ENCODE measurements at places on chromosomes 12 and 14. TPM values are rescaled to one million over a fixed set of nuclear protein-coding genes. Genes with fewer than 3 reads are reported as not detected.
A peak's percentile ranks its signal among the peaks of the same experiment; 100 is the strongest.

DNA sequence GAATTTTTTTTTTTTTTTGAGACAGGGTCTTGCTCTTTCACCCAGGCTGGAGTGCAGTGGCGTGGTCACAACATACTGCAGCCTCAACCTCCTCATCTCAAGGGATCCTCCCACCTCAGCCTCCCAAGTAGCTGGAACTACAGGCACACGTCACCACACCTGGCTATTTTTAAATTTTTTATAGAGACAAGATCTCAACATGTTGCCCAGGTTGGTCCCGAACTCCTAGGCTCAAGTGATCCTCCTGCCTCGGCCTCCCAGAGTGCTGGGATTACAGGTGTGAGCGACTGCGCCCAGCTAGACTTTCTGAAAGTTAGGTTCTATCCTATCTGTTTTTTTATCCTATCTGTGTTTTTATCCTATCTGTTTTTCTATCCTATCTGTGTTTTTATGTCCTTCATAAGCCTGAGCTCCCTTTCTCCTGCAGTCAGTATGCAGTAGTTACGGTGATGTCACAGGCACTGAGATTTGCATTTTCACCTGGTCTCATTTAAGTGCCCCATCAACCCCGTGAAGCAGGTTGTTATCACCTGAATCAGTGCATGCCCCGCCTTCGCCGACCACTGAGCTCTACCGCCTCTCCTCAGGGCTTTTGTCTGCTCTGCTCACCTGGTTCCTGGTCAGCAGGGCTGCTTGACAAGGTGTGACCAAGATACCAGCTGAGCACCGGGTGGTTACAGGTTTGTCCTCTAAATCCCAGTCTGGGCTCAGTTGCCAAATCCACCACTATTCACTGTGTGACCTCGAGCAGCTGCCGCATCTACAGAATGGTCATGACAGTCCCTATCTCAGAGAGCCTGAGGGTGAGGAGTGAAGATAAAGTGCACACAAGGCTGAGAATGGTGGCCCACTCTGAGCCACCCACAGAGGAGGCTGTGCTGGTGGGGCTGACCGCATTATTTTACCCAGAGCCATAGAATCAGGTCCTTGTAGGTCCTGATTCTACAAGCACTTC lies 33.1 kb downstream of the SYNDIG1L start:
- H3K27ac ChIP-seq: no peak overlapping the region
- peaks cover 10% of the 10 kb centered on the region for H3K4me1 ChIP-seq
- no peaks in the 10 kb centered on the region for H3K36me3 ChIP-seq
- no peaks in the 10 kb centered on the region for H3K27me3 ChIP-seq

DNA sequence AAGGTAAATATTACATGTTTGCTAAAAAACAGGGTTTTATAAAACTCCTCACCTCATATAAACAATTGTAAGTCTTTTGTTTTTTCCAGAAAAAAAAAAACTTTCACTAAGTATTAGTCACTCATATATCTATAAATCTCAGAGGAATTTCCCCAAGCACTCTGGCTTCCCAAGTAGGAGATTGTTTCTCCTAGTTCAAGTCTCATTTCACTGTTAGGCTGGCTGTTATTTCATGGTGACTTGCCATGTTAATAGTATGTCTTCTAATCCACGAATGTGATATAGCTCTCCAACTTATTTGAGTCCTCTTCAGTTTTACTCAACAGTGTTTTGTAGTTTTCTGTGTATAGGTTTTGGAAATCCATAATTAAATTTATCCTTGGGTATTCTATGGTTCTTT lies 61.6 kb downstream of the CAPZA3 start:
- no peak overlapping the region for H3K27ac ChIP-seq
- no peaks in the 10 kb centered on the region for H3K4me1 ChIP-seq
- H3K36me3 ChIP-seq: no peaks in the 10 kb centered on the region

GRCh38 chr12:84464616-84465015 lies 448.0 kb downstream of the SLC6A15 start:
- no peaks in the 10 kb centered on the region for H3K27me3 ChIP-seq
- no peak for DNase-seq
- H3K27ac ChIP-seq: no peak overlapping the region
- H3K36me3 ChIP-seq: no peaks in the 10 kb centered on the region
- H3K4me1 ChIP-seq: no peaks in the 10 kb centered on the region

- no peaks in the 10 kb centered on the region for H3K27me3 ChIP-seq
- no peak overlapping the region for H3K27ac ChIP-seq
- no peak overlapping the region for H3K4me3 ChIP-seq
- no peak for DNase-seq
- H3K36me3 ChIP-seq: no peaks in the 10 kb centered on the region
Observed at GRCh38 chr14:42014301-42014700, 407.6 kb downstream of the LRFN5 start.

DNA sequence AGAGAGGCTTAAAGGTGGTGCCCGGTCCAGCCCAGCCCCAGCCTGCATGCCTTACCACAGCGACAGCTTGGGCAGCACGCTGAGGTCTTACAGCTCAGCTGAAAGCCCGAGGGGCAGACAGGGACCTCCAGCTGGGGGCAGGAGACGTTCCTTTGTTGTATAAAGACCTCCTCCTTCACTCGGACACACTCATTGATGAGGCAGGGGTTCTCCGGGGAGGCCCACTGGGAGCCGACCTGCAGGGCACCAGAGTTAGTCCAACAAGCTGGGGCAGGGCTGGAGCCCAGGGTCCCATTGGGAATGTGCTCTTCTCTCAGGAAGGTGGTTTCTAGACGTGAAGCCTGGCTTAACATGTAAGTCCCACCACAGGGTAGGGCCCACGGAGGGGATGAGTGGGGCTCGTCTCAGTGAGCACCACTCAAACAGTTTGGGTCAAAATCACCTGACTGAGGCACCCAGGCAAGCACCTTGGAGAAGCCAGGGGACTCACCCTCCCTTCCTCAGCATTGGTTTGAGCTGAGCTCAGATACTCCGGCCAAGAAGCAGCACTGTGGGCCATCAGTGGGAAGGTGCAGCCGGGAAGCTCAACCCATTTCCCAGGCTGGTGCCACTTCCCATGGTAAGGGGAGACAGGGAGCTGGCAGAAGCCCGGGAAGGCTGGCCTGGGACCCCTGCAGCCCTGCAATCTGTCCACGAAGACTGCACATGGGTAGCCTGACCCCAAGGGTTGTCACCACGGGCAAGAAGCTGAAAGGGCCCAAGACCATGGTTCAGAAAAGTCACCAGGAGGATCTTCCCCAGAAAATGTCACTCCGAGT lies 24.3 kb upstream of the ANO2 start:
- no peaks in the 10 kb centered on the region for H3K36me3 ChIP-seq
- no peak overlapping the region for H3K4me3 ChIP-seq
- DNase-seq: no peak
- H3K27me3 ChIP-seq: no peaks in the 10 kb centered on the region
- no peaks in the 10 kb centered on the region for H3K4me1 ChIP-seq

The TROAP gene
- polyA plus RNA-seq: 0.05 TPM

- H3K27ac ChIP-seq: no peak overlapping the region
- H3K36me3 ChIP-seq: no peaks in the 10 kb centered on the region
- H3K27me3 ChIP-seq: no peaks in the 10 kb centered on the region
- H3K4me3 ChIP-seq: no peak overlapping the region
- no peak for DNase-seq
- H3K4me1 ChIP-seq: peaks cover 11% of the 10 kb centered on the region
Observed at GRCh38 chr12:117105902-117106301, 6.7 kb upstream of the TESC start.

- H3K27ac ChIP-seq: no peak overlapping the region
- no peak overlapping the region for H3K4me3 ChIP-seq
- no peak for DNase-seq
Observed at GRCh38 chr12:103547929-103548328, 39.1 kb upstream of the STAB2 start.

DNA sequence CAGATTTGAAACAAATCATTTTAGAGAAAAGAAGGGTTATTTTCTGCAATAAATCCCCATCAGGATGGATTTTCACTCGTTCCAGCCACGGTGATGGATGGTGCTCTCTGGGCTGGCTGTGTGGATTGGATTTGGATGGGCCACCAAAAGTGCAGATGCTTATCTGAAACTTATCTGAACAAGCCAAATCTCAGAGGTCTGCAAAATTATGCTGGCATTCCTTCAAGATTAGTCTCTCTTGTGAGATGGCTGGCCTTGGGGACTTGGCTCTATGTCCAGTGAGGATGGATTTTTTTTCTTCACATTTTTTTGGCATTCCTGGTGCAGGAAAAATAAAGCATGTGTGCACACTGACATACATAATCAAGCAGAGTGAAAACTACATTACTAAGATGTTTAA lies 341.9 kb downstream of the GXYLT1 start:
- DNase-seq: no peak
- H3K27ac ChIP-seq: no peak overlapping the region
- no peak overlapping the region for H3K4me3 ChIP-seq
- no peaks in the 10 kb centered on the region for H3K27me3 ChIP-seq
- H3K36me3 ChIP-seq: no peaks in the 10 kb centered on the region

GRCh38 chr12:91144053-91144452 lies 32.8 kb upstream of the LUM start:
- H3K4me1 ChIP-seq: no peaks in the 10 kb centered on the region
- DNase-seq: no peak
- no peak overlapping the region for H3K27ac ChIP-seq
- no peaks in the 10 kb centered on the region for H3K27me3 ChIP-seq

The ANHX gene
- not detected for polyA plus RNA-seq

DNA sequence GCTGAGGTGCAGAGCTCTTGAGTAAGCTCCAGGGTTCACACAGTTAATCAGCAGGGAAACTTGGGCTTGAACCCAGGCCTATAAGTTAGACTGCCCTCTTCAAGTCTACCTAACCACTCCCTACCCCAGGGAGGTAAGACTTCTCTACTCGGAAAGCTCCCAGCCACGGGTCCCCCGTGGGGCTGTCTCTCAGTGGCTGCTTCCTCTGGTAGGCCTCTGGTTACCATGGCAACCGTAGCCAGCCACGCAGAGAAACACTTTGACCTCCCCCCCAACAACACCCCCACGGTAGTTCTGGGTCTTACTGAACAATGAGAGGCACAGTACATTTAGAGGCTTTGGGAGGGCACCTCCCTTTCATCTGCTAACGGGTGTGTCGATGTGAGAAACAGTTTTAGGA lies 245.2 kb downstream of the AACS start:
- no peaks in the 10 kb centered on the region for H3K36me3 ChIP-seq
- H3K27me3 ChIP-seq: no peaks in the 10 kb centered on the region
- no peak for DNase-seq
- H3K4me3 ChIP-seq: no peak overlapping the region

GRCh38 chr12:53231921-53232645 lies at the start of gene RARG:
Gene RARG (minus strand): TSS chr12:53232209. CDS start chr12:53227545, 4,664 bp downstream.
- no peak for DNase-seq
- H3K36me3 ChIP-seq: no peaks in the 10 kb centered on the region
- peak within 1 kb of the TSS; percentile 21 for H3K4me3 ChIP-seq
- peaks cover 54% of the 10 kb centered on the region for H3K27me3 ChIP-seq

DNA sequence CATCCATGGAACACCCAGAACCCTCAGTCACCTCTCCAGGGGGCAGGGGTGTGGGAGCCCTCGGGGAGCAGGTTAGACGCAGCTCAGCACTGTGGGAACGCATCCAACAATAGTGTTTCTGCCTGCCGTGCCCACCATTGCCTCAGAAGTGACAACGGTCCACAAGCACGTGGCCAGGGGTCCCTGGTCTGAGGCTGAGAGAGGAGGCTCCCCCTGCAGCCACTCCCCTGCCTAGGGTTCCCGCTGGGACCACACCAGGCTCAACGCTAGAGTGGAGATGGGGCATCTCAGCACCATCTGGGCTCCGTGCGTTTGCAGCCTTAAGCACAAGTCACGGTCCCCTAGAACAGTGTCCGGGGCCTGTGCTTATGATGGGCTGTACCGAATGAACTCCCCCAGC lies 62.7 kb downstream of the TESC start:
- no peak overlapping the region for H3K4me3 ChIP-seq
- DNase-seq: no peak
- no peak overlapping the region for H3K27ac ChIP-seq

DNA sequence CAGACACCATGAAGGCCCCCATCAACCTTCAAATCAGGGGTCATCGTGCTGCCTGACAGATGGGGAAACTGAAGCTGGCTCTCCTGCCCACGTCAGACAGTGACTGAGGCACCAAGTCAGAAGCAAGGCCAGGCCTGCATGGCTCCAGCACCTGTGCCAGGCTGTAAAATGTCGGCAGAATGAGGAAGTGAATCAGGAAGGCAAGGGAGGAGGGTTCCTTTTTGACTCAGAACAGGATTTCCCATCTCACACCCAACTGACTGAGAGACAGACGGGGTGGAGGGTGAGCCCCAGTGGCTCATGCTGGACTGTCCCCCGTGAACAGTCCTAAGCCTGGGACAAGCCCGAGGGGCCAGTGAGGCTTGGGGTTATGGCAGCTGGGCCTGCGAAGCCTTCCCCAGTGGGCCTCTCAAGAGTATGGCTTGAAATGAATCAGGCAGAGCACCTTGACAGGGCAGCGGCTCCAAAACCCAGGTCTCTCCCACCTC lies 20.9 kb downstream of the SYNE3 start:
- H3K4me1 ChIP-seq: peaks cover 47% of the 10 kb centered on the region
- DNase-seq: peak; percentile 97
- H3K36me3 ChIP-seq: peaks cover 10% of the 10 kb centered on the region
- H3K27ac ChIP-seq: peak overlapping the region; percentile 97

The ADAM20 gene
- polyA plus RNA-seq: not detected

GRCh38 chr12:116959198-116959460 lies 48.4 kb downstream of the FBXW8 start:
- no peaks in the 10 kb centered on the region for H3K27me3 ChIP-seq
- H3K4me3 ChIP-seq: no peak overlapping the region
- H3K27ac ChIP-seq: no peak overlapping the region
- DNase-seq: no peak
- H3K36me3 ChIP-seq: peaks cover 12% of the 10 kb centered on the region
- H3K4me1 ChIP-seq: peaks cover 7% of the 10 kb centered on the region

GRCh38 chr12:72540811-72541210 lies 268.6 kb downstream of the TRHDE start:
- DNase-seq: no peak
- H3K27me3 ChIP-seq: no peaks in the 10 kb centered on the region
- H3K4me3 ChIP-seq: no peak overlapping the region
- no peaks in the 10 kb centered on the region for H3K36me3 ChIP-seq

DNA sequence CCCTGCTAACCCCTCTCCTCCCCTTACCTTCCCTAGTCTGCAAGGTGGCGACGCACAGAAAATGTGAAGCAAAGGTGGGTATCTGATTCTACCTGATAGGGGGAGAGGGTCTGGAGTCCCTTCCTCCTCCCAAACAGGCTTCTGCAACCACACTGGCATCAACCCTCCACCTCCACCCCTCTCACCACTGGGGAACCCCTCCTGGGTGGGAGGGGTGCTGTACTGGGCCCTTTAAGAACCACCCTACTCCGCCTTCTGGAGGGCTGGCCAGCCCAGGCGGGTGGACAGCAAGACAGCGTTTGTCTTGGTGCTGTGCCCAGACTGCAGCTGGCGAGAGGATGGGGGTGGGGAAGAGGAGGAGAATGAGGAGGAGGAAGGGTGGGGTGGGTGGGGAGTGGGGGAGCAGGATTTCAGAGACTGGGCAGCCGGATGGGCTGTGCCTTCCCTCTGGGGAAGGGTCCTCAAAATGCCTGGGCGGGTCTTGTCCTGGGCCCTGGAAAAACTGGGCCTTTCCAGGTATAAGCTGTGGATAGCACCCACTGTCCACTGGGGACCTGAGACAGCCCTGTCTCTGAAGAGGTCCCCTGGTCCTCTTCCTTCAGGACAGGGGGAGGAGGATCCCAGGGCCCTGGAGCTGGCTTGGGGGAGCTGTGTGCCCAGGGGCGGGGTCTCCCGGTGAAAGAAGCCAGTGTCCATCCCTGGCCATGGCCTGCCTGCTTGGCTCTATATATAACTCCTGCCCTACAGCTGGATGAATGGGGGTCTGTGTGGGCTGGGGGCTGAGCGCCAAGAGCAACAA lies 2.8 kb downstream of the TNS2 start:
- no peak overlapping the region for H3K4me3 ChIP-seq
- no peak overlapping the region for H3K27ac ChIP-seq
- H3K4me1 ChIP-seq: peaks cover 17% of the 10 kb centered on the region
- DNase-seq: no peak
- no peaks in the 10 kb centered on the region for H3K36me3 ChIP-seq
- no peaks in the 10 kb centered on the region for H3K27me3 ChIP-seq
